Cerebellar cortex (tissue), 1 donor: ENCODE measurements at places on chromosomes 3 and 15.

- DNase-seq: no peak
Observed at GRCh38 chr15:40477642-40478327, 7.0 kb downstream of the CHST14 start.

- peak; percentile 70 for DNase-seq
Observed at GRCh38 chr15:63041974-63042876, at the start of gene TPM1. Gene TPM1, plus strand, starts transcription at chr15:63042747. Its CDS starts 83 bp downstream, at chr15:63042830.

- no peak for DNase-seq
Observed at GRCh38 chr3:37606472-37606871, 255.2 kb upstream of the CTDSPL start.

- DNase-seq: no peak
Observed at GRCh38 chr3:53102601-53103147, 27.6 kb downstream of the RFT1 start.

GRCh38 chr3:15060029-15060428 lies 5.1 kb downstream of the MRPS25 start:
- no peak for DNase-seq

DNA sequence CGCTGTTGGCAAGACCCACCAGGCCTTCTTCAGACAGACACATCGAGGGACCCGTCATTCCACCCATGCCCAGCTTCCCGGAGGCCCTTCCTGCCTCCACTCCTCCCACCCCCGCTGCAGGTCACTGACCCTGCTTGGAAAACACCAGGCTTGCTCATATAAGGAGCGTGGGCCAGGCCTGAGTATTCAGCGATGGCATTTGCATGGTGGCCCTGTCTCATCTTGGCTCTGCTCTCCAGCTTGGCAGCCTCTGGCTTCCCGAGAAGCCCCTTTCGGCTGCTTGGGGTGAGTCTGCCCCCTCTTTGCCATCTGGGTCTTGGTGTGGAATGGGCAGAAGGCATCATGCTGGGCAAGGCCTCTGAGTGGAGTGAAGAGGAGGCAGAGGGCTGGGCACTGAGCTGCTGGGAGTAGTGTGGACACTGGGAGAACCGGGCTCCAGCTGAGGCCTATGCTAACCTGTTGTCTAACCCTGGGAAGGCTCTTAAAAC lies at the start of gene ITIH3:
TSS of gene ITIH3 (plus strand) at position 185 of the 488 bp plus-strand sequence. CDS start at position 193, 8 bp downstream.
- DNase-seq: no peak

DNA sequence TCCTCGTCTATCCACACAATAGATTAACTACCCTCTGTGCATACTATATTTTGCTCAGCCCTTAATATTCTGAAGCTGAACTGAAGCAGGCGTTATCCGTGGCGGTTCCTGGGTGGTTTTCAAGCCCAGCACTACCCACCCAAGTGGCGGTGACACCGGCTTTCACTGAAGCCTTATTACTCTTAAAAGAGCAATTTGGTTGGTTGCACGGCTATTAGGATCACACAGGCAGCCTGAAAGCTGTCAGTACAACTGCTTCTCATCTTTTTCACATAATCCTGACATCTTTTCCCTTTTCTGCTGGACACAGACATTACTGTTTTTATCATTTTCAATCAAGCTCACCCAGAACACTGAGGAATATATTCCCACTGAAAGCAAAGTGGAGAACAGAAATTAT lies 525.3 kb upstream of the ZNF717 start:
- DNase-seq: no peak

GRCh38 chr3:71241246-71241901 lies 342.2 kb downstream of the FOXP1 start:
- no peak for DNase-seq

- peak; percentile 58 for DNase-seq
Observed at GRCh38 chr3:119579366-119580066, at the start of gene ADPRH. Gene ADPRH, plus strand, starts transcription at chr3:119579492. Its CDS starts 2,678 bp downstream, at chr3:119582170.

DNA sequence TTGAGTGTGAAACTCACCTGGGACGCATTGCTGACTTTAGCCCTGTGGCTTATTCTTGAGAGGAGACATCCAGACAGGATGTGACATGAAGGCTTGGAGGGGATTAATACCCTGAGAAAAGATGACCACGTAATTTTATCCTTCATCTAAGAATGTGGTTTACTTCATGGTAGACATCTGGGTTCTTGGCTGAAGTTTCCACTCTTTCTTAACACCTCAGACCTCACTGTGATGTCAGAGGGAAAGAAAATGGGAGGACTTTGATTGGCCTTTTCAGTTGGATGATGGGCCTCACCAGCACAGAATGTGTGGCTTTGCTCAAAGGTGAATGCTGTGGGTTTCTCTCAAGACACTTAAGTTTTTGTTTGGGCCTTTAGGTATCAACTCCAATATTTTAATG lies 16.5 kb downstream of the GORASP1 start:
- DNase-seq: no peak

DNA sequence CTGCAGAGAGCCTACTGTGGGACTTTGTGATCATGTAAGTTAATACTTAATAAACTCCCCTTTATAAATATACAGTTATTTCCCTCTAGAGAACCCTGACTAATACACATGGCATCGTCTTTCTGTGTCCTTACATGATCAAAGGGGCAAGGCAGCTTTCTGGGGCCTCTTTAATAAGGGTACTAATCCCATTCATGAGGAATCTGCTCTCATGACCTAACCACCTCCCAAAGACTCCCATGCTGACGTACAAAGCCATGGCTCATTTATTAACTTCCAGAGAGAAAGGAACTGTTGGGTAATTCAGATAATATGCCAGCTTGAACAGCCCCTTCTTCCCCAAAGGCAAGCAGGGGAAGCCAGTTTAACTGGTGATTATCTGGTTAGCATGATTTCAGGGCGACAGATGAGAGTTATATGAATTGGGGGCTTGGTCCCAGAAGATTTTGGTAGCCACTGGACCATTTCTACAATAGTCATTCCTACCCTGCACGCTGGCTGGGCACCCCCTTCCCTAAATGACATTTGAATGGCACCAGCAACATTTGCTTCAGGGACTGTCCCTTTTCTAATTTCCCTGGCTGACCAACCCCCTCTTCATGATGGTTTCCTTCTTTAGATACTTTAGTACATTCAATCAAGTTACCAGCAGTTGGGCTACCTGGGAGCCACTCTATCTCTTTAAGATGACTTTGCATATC lies 83.6 kb upstream of the C3orf80 start:
- no peak for DNase-seq

DNA sequence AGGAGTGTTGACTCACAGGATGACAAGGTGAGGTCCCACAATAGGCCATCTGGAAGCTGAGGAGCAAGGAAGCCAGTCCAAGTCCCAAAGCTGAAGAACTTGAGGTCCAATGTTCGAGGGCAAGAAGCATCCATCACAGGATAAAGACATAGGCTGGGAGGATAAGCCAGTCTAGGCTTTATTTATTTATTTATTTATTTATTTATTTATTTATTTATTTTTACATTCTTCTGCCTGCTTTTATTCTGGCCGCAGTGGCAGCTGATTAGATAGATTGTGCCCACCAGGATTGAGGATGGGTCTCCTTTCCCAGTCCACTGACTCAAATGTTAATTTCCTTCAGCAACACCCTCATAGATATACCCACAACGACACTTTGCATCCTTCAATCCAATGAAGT lies 472.2 kb upstream of the DPPA4 start:
- DNase-seq: no peak

DNA sequence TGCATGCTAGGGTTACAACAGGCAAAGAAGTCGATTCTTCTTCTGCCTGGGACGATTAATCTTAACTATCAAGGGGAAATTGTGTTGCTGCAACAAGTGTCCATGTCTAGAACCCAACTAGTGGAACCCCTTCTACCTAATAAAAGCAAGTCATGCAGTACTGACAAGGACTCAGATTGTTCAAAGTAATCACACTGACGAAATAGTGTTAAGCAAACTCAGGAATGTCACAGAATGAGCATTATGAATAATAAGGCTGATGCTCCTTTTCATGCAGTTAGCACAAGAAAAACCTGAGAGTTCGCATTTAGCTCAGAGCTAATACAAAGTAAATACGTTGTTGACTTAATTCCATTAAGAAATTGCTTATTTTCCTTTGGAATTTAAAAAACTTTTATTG lies 47.5 kb upstream of the TRIM42 start:
- no peak for DNase-seq

- DNase-seq: no peak
Observed at GRCh38 chr3:16011376-16011775, 163.1 kb upstream of the GALNT15 start.

- no peak for DNase-seq
Observed at GRCh38 chr3:77489216-77489615, 449.3 kb downstream of the ROBO2 start.

GRCh38 chr3:111531446-111531845 lies 10.6 kb upstream of the CD96 start:
- no peak for DNase-seq

DNA sequence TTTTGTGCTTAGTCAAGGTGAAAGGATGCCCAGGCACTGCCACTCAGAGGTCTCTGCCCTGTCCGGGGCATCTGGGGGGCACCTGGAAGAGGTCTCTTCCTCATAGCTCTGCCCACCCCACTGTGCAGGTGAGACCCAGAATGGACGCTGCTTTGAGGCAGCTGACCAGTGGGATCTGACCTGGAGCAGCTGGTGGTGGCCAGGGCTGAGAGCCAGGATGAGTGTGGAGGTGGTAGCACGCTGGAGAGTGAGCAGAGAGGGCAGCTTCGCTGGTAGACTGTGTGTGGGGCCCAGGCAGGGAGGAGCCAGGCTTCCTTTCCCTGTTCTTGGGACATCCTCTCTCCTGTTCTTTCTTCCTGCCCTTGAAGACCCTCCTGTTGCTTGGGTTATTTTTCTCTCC lies 32.2 kb upstream of the PLA2G4E start:
- no peak for DNase-seq

DNA sequence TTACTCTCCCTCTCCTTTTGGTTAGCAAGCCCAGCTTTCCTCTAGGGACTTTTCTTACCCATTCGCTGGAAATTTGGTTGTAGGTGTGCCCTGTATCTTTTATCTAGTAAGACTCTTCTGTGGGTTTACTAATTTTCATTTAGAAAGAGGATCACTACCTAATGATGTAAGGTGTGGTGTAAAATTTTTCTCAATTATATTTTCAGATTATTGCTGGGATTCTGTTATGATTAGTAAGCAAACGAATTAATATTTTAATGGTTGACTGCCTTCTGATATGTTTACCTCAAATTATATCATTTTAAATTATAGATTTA lies 28.5 kb downstream of the PLCL2 start:
- no peak for DNase-seq

GRCh38 chr15:49977306-49977705 lies 141.7 kb downstream of the ATP8B4 start:
- no peak for DNase-seq

- no peak for DNase-seq
Observed at GRCh38 chr3:116331380-116331779, 113.9 kb downstream of the LSAMP start.

GRCh38 chr3:45986303-45986982 lies 9.2 kb downstream of the FYCO1 start:
- no peak for DNase-seq

DNA sequence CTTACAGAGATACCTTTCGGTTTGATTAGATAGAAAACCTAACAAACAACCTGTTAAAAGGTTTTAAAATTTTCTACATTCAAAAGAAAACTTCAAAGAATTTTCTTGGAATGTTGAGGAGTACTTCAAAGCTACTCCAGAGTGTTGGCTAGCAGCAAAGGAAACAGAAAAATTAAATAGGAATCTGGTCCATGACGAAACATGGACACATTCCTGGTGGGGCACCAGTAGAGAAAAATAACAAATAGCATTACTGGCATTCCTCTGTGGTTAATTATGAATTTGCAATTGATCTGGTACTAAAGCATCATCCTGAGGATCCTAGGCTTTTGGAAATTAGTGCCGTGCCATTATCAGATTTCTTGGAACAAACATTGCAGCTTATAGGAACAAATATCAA lies 59.5 kb upstream of the DPPA4 start:
- DNase-seq: no peak

DNA sequence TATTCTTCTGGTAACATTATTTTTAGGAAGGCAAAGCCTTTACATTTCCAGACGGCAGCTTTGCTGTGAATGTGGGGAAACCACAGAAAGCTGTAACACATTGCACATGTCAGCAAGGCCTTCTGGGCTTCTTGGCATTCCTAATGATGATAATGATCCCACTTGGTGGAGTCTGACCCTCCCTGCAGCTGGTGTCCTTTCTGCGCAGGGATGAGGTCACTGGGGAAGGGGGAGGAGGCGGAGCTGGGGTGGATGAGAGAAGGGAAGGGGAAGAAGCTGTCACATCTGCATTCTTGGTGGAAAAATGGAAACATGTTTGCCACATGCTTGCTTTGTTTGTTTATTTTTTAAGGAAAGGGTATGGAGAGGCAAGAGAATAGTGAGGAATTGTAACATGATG lies 68.6 kb downstream of the FILIP1L start:
- DNase-seq: no peak

DNA sequence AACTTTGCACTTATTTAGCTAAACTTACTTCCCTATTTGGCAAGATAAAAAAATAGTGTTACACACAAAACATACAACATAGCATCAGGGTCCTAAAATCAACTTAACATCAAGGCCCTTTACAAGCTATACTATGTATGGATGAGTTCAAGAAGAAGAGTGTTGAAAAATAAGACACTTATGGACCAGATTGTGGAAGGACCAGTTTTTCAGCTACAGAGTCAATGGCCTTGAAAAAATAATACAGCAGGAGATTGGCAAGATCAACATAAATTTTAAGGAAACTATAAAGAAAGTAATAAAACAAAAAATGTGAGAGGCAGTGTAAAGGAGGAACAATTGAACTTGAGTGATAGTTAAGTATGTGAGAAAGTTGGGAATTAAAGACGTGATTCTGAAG lies 66.3 kb upstream of the BBX start:
- DNase-seq: no peak

GRCh38 chr3:127817406-127817841 lies 4.9 kb downstream of the MGLL start:
- peak; percentile 50 for DNase-seq

- DNase-seq: no peak
Observed at GRCh38 chr3:22565393-22565792, 637.7 kb upstream of the UBE2E2 start.

DNA sequence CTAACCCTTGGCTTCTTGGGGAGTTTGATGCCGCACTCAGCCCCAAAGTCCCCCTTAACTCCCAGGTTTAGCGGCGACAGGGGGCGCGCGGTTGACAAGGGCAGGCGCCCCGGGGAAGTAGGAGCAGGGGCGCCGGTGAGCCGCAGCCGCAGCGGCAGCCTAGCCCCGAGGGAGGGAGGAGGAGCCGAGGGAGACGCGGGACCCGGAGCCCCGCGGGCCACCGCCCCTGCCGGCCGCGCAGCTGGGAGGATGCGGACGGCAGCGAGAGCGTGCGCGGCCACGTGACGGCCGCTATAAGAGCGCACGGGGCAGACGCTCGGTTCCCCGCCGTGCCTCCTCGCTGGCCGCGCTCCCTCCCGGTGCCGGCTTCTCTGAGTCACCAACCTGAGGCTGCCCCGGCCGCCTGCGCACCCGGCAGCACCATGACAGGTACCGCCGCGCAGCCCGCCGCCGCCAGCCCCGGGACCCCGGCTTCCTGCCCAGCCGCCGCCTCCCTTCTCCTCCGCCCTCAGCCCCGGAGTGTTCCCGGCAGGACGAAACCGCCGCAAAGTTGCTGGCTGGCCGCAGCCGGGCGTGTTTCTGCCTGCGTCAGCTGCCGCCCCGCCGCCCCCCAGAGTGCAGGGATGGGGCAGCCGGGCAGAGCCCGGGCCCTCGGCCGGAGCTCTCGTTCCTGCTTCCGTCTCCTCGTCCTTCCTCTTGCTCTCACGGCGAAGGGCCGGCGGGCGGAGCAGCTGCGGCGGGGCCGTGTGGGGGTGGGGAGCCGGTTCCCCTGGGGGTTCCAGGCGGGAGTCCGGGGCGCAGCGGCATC lies at the start of gene GYG1:
TSS of gene GYG1 (plus strand) at position 322 of the 808 bp plus-strand sequence. CDS start at position 423, 101 bp downstream.
- DNase-seq: peak; percentile 76

- DNase-seq: no peak
Observed at GRCh38 chr3:188064831-188065493, 89.0 kb upstream of the LPP start.

- DNase-seq: no peak
Observed at GRCh38 chr3:76673171-76673570, 366.7 kb upstream of the ROBO2 start.
